ENCODE measurements at places on chromosomes 6 and 20.
A peak's percentile ranks its signal among the peaks of the same experiment; 100 is the strongest.

DNA sequence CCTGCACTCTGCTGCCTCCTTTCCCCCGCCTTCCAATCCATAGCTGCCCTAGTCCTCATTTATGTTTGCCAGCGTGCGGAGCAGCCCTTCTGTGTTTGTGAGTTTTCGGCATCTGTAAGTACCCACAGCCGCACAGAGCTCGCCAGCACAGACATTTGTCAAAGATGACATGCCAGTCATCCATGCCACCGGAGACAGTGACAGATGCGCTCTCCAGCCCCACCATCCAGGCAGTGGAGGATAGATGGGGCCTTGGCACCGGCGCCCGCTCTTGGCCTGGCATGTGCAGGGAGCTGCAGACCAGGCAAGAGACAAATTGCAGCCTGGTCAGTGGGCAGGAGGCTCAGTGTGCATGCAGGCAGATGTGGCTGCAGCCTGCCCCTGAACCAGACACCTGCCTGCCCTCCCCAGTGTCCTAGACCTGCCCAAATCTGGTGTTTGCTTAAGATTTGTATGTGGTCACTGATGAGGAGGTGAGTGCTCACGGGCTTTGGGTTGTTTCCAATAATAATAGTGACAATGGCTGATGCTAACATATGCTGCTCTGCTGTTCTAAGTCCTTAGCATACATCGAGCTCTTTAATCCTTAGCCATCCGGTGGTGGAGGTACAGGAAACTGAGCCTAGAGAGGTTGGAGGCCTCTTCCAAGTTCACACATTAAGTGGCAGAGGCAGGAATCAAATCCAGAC is 78.1 kb downstream of the UNC5CL start:
- no peak for DNase-seq

DNA sequence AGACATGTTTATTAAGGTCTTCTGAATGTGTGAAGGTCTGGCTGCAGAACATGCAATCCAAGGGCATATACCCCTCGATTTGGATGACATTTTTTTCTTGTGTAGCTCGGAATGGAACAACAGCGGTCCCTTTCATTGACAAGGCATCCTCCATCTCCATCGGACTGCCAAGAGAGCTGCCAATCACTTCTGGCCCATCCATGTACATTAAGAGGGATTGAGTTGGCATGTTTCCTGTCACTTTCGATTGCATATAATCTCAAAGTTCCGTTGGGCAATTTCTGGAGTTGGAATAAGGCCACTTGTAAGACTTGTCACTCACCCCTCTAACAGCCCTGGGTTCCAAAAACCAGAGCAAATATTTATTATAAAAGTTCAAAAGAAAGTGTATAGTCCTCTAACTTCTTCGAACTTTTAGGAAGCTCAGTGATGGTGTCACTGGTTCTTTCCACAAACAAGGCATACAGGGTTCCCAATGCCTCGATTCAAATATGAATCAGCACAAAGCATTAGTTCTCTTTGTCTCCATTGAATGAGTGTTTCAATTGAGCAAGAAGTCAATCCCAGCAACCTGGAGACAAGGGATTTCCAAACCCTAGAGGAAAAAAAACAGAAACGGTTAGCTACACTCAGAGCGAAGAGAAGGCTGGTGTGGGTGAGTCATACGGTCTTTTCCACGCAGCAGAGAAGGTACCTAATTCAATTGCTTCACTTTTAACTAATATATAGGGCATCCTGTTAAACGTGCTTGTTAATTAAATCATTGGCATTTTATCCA is 10.9 kb downstream of the ZNF217 start:
- DNase-seq, result peak; percentile 96

DNA sequence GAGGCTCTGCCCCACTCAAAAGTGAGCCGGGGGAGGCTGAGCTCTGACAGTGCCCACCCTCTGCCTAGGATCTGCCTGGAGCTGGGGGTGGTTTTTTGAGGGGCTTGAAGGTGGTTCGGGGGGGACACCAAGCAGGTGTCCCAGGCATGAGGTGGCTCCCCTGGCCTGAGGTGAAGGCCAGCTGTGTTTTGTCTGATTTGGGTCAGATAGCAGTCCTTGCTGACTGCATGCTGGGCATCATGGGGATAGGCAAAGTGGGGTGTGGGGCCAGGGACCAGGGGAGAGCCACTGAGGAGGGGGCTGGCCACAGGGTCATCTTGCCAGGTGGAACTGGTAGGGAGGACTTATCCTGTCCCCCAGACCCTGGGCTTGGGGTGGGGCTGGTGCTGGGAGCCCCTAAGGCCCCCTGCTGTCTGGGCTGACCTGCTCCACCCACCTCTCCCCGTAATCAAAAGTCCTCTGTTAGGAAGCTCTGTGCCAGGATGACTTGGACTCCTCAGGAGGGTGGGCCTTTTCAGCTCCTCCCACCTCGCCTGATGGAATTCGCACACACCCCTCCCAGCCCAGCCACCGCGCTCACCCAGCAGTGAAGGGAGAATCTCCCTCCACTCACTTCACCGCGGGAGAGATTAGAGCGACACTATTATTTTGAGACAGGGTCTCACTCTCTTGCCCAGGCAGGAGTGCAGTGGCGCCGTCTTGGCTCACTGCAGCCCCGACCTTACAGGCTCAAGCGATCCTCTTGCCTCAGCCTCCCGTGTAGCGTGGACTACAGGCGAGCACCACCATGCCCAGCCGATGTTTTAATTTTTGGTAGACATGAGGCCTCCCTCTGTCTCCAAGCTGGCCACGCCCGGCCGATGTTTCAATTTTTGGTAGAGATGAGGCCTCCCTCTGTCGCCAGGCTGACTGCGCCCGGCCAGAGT is 1.5 kb upstream of the COL9A3 start:
- DNase-seq, result no peak

- no peak for DNase-seq
Observed at GRCh38 chr6:38684237-38684636, 18.7 kb downstream of the GLO1 start.
